BE2C (cell line): ENCODE measurements at places on chromosomes 1 and 21.

DNA sequence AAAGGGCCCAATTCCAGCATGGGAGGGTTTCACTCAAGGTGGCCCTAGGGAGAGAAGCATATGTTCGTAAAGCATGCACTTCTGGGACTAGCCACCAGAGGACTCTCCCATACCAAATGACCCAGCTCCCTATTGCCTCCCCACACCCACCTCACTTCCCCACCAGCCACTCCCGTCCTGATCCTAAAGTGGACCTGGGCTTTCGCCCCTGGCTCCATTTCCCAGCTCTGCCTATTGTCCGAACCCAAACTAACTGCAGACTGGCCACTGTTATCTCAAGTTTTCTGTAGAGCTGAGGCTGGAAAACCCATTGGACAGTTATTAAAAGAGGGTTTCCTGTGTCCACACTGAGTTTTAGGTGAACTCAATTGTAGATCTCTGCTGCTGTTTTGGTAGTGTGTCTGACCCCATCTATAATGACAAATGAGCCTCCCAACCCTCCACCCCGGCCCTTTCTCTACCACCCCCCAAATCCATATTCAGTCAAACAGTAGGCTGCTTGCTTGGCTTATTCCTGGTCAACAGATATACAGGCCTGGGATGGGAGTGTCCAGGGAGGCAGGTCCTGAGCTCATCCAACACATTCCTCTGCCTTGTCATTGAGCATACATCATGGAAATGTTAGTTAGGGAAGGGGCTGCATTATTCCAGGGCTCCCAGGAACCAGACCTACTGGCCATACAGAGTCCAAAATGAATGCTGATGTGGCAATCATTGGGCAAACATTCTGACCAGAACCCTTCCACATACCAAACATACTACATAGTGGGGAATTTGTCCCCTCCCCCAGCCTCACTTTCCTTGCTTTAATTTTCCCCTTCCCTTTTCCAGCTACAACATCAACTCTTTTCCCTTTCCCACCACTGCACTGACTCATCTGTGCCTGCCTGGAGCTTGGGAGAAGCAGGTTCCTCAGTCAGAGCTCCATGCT lies 59.2 kb downstream of the ABCA4 start:
- DNase-seq: peak; percentile 67

- no peak for DNase-seq
Measured at GRCh38 chr1:232477728-232478127, 152.2 kb downstream of the SIPA1L2 start.

GRCh38 chr1:244150071-244150470 lies 99.0 kb downstream of the ZBTB18 start:
- DNase-seq: no peak

DNA sequence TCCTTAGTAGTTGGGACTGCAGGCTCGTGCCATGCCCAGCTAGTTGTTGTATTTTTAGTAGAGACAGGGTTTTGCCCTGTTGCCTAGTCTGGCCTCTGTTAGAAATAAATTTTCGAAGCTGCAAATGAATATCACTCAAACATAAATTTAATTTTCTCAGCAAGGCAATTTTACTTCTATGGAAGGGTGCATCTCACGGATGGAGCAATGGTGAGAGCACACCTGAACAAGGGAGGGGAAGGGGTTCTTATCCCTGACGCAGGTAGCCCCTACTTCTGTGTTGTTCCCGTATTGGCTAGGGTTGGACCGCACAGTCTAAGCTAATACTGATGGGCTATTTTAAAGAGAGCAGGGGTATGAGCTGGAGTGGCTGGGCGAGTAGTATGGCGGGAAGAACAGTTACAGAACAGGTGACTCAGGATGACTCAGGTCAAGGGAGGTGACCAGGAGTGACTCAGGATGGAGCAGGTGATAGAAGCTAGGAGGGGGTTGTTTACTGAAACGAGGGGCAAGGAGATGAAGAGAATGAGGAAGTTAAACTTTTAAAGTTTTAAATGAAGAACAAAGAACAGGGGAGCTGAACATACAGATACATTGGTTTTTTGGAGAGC lies 7.5 kb downstream of the MDM4 start:
- no peak for DNase-seq

DNA sequence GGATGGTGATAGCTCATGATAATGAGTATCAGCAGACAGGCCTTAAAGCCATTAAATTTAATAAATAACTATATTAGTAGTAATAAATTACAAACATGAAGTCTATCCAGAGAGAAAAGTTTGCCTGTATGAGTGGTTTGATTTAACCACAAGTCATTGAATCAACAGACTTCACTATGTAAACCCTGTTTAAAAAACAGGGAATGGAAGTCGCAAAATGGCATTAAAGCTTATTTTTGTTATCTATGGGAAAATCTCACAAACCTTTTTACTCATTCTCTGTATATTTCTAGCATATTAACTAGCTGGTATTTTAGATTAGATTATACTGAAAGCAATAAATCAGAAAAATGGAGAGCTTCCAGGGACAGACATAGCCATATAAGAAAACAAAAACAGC lies 45.3 kb downstream of the SASS6 start:
- no peak for DNase-seq

- no peak for DNase-seq
Measured at GRCh38 chr1:168300626-168301025, 19.9 kb downstream of the TBX19 start.

GRCh38 chr1:245217853-245218608 lies 63.2 kb downstream of the KIF26B start:
- DNase-seq: no peak

- DNase-seq: no peak
Measured at GRCh38 chr1:90509225-90510048, 207.7 kb downstream of the BARHL2 start.

DNA sequence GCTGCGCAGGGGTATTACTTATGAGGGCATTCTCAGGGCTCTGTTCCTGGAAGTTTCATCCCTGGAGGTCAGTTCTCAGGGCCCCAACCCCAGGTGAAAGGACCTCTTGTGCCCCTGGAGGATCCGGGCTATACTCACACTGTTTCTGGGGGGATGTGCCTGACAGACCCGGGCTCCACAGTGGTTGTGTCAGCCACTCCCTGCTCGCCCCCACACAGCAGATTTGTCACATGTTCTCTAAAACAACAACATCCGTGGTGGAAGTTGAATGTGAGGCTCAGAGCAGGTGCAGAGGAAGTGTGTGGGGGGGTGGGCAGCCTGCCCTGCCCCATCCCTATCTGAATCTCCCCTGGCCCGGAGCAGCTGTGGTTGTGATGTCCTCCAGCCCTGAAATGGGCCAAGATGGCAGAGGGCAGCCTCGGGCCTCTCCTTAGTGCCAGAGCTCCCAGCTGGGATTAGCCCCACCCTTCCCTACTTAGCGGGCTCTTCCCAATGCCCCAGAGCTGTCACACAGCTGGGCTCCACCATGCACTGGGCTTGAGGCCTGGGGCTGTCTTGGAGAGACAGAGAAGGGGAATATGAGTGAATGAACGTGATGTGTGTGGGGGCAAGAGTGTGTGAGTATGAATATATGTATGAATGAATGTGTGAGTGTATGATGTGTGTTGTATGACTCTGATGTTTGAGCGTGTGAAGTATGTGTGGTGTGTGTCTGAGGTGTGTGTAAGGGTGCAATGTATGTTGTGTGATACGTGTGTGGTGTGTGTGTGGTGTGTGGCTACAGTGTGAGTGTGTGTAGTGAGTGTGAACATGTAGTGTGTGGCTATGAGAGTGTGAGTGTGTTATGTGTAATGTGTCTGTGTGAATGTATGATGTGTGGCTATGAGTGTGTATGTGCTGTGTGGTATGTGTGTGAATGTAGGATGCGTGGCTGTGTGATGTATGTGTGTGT lies 1.5 kb upstream of the FCMR start:
- no peak for DNase-seq

- DNase-seq: no peak
Measured at GRCh38 chr1:152110365-152110859, 4.8 kb downstream of the TCHH start.

- DNase-seq: peak; percentile 83
Measured at GRCh38 chr1:184622136-184622823, 132.4 kb downstream of the EDEM3 start.

DNA sequence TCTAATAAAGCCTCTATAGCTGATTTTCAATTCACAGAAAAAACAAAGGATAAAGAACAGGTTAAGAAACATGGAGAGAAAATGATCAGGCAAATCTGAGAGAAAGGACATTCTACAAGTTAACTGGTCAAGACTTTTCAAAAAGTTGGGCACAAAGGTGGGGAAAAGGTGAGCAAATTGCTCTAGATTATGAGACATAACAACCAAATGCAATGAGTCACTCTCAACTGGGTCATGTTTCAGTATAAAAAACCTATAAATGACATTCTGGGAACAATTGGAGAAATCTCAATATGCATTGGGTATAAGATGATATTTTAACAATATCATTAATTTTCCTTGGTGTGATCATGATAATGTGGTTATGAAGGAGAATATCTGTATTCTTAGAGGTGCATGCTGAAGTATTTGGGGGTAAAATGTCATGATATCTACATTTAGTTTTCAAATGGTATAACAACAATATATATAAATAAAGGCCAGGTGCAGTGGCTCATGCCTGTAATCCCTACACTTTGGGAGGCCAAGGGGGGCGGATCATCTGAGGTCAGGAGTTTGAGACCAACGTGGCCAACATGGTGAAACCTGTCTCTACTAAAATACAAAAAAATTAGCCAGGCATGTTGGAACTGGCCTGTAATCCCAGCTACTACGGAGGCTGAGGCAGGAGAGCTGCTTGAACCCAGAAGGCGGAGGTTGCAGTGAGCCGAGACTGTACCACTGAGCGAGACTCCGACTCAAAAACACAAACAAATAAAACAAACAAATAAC lies 27.0 kb downstream of the ANKRD13C start:
- no peak for DNase-seq

- DNase-seq: no peak
Measured at GRCh38 chr1:67514786-67515185, 84.6 kb upstream of the SERBP1 start.

DNA sequence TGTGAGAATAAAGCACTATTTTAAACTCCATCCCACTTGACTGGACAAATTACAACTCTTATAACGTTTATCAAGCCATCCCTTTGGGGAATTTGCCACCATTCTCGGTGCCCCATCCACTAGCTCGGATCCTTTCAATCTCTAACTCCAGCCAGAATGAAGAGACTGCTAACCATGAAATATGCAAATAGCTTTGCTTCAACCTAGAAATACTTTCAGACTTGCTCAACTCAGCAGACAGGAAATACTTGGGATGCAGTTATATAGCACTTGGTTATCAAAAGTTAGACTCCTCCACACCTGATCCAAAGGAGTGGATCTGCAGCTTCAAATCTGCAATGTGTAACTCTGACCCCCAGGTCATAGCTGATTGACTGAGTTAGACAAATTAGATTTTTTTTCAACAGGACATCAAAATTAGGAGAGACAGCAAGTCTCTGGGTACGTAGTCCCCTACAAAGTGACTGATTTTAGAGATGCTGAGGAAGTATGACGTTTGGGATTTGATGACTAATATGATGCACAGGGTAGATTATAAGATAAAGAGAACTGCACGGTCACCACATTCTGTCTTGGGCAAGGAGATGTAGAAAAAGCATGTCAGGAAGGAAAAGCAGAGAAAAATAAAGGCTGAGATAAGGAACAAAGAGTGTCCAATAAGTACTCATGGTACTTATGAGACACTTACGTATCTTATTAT lies 496.0 kb downstream of the AGBL4 start:
- DNase-seq: no peak

GRCh38 chr1:150881331-150882070 lies 5.1 kb upstream of the ARNT start:
- no peak for DNase-seq

DNA sequence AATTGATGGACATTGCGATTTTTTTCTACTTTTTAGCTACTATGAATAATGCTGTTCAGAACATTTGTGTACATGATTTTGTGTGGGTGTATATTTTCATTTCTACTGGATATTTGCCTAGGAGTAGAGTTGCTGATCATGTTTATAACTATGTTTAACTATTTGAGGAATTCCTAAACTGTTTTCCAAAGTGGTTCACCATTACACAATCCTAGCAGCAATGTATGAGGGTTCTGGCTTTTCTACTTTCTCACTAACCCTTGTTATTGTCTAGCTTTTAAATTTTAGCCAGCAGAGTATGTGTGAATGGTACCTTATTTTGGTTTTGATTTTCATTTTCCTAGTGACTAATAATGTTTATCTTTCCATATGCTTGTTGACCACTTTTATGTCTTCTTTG lies 86.2 kb downstream of the ATG4C start:
- no peak for DNase-seq

- peak; percentile 82 for DNase-seq
Measured at GRCh38 chr1:168161459-168161858, 17.3 kb upstream of the TIPRL start.

GRCh38 chr1:203306089-203306964 lies 1.0 kb downstream of the BTG2 start:
- peak; percentile 77 for DNase-seq

- DNase-seq: no peak
Measured at GRCh38 chr1:17680308-17680707, 74.8 kb upstream of the ACTL8 start.

GRCh38 chr1:243575070-243575469 lies 275.0 kb downstream of the AKT3 start:
- DNase-seq: no peak

DNA sequence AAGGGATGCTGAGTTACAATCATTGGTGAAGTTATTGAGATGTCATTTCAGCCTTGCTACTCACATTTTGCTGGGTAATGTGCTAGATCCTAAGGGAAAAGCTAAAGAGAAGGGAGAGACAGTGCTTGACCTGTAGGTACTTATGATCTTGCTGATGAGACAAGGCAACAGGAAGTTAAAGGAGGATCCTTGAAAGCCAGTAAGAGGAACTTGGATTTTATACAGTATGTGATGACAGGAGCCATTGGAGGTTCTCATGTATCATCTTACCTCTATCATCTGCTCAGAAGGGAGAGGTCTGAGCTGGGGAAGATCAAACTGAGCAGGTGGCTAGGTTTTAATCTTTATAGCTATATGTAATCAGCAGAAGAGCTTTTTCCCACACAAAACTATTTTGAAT lies 6.3 kb downstream of the APOBEC4 start:
- DNase-seq: no peak

- no peak for DNase-seq
Measured at GRCh38 chr1:89973471-89974127, 21.3 kb upstream of the ZNF326 start.

DNA sequence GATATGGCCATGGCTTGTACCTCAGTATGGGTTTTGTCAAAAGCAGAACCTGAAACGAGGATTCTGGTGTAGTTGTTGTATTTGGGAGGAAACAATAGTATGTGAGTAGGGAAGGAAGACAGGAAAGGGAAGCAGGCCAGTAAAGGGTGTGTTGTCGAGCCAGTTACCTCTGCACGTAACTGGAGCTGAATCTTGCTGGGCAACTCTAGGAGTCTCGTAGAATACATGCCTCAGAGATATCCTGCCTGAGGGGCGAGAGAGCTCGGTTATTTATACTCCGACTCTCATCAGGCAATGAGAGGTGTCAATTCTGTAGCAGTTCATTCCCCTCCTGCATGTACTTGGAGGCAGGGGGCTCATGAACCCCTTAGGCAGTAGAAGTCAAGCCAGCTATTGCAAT lies 45.9 kb upstream of the KIF26B start:
- no peak for DNase-seq

- peak; percentile 76 for DNase-seq
Measured at GRCh38 chr21:36630485-36631206, 68.3 kb upstream of the SIM2 start.
